Right ventricle myocardium inferior (tissue), 1 donor: ENCODE measurements at places on chromosomes 3 and 15. TPM values are rescaled to one million over a fixed set of nuclear protein-coding genes. Genes with fewer than 3 reads are reported as not detected.

GRCh38 chr15:38190501-38190900 lies 62.1 kb upstream of the SPRED1 start:
- no peak for DNase-seq

DNA sequence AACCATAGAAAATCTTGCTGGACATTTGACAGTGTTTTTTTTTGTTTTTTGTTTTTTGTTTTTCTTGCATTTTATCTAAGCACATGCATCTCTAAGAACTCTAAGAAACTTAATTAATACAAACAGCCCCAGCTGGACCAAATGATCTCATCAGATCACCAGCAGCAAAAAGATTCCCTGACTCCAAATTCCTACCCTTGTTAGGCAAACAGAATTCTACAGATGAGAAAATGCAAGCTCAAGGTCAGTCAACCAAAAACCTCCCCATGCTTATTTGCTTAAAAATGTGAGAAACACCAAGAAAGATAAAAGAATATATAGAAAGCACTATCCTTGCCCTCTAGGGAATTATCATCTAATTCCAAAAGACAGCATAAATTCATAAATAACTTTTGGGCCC lies 65.4 kb downstream of the FOXP1 start:
- no peak for DNase-seq

- DNase-seq: no peak
Observed at GRCh38 chr3:13530241-13531009, 18.5 kb upstream of the FBLN2 start.

Gene CLDN11
- 2.7 TPM for total RNA-seq

DNA sequence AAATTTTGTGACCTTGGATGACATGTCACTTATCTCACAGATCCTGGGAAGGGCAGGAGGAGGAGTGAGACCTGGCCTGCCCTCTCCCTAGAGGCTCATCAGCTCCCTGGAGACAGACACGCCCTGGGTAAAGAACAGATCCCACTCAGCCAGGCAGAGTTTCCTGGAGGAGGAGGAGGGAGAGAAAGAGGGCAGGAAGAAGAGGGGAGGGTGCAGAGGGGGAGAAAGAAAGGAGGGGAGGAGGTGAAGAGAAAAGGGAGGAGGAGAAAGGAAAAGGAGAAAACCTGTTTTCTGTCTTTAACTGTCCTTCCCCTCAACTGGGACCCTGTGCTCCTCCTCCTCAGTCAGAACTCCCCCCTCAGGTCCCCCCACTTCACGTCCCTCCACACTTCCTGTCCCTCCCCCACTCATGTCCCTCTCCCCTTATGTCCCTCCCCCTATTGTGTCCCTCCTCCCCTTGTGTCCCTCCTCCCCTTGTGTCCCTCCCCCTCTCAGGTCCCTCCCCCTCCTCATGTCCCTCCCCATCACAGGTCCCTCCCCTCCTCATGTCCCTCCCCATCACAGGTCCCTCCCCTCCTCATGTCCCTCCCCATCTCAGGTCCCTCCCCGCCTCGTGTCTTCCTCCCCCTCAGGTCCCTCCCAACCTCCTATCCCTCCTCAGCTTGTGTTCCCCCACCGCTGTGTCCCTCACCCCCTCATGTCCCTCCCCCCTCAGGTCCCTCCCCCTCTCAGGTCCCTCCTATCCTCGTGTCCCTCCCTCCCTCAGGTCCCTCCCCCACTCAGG lies 52.3 kb upstream of the CGNL1 start:
- DNase-seq: no peak

Gene THUMPD3
- 48.3 TPM for total RNA-seq

Gene GRK7
- total RNA-seq: not detected
